Hepatocyte (in vitro differentiated cells): ENCODE measurements at places on chromosomes 13 and 19.
A peak's percentile ranks its signal among the peaks of the same experiment; 100 is the strongest.

- DNase-seq = no peak
Measured at GRCh38 chr19:49430172-49430677, 5.0 kb downstream of the GFY start.

DNA sequence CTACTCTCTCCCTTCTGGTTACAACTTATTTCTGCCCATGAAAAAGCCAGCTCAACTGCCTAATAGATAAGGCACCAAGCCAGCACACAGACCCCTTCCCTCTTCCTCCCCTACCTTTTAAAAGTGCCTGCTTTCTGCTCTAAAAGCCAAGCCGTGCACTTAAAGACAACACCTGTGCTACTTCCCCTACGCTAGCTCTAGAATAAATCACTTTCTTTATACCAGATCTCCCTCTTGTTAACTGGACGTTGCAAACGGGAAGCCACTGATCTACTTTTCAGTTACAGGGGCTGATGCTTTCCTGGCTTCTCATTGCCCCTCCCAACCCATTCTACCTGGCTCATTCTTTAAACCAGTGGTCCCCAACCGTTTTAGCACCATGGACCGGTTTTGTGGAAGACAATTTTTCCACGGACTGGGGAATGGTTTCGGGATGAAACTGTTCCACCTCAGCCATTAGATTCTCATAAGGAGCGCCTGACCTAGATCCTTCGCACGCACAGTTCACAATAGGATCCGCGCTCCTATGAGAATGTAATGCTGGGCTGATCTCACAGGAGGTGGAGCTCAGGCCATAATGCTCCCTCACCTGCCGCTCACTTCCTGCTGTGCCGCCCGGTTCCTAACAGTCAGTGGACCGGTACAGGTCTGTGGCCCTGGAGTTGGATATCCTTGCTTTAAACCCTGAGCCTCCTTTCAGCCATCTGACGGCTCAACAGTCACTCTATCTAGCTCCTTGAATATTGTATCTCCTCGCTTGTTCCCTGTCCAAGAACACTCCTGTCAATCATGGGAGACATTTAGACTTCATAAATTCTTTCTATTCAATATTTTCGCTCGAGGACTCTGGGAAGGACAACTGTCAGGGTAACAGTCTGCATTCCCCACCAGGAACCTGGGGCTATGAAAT is 841 bp upstream of the ZNF223 start:
- DNase-seq = no peak

DNA sequence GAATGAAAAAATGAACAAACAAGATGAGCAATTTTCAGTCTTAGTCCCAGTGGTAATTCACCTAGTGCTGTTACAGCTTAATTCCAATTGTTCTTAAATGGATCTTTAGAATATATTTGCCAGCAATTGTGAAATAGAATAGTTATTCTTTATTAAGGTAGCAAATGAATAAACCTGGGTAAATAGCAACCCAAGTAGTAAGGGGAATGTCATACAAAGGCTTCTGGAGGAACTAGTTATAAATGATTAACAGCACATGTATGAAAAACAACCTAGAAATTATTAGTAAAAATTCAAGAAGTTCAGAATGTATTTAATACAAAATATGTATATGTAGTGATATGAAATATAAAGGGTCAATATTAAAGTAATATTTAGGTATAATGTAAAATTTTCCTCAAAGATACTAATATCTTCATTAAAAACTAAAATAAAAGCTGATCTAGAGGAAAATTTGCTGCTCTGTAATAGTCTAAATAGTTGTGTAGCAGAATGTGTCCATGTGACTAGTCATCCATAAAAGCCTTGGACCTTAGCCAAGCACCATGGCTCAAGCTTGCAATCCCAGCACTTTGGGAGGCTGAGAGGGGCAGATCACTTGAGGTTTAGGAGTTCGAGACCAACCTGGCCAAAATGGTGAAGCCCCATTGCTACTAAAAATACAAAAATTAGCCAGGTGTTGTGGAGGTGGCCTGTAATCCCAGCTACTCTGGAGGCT is 535.9 kb upstream of the ATXN8OS start:
- no peak for DNase-seq

- DNase-seq = peak; percentile 83
Measured at GRCh38 chr19:45613926-45614725, 12.1 kb upstream of the GPR4 start.
